Thoracic aorta (tissue), 2 donors: ENCODE measurements at places on chromosomes 5 and 9.

DNA sequence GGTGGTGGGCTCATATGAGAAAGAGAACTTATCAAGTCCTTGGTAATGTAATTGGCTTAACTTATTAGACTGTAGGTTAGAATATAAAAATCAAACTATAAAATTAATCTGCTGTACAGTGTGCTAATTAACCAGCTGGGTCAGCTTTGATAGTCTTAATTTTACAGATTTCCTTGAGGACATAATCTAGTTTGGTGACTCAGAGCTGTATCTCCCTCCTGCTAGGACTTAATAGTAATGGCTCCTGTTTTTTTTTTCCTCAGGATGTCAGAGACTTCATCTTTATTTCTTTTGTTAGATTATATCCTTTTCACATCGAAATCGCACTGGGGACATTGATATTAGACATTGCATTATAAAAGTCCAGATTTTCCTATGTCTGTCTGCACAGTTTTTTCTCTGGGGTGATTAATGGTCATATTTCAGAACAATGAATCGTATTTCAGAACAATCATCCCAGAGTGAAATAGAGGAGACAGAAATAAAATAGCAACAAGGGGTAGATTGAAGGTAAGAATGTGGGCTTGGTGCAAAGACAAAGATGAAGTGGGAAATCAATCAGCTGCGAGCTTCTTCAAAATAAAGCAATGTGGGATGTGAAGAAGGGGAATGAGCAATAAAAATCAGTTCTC is 346.4 kb upstream of the RIOK2 start:
- no peaks in the 10 kb centered on the region for H3K4me1 ChIP-seq
- no peaks in the 10 kb centered on the region for H3K36me3 ChIP-seq
- H3K4me3 ChIP-seq, result no peak overlapping the region
- DNase-seq, result no peak
- H3K27ac ChIP-seq, result no peak overlapping the region

DNA sequence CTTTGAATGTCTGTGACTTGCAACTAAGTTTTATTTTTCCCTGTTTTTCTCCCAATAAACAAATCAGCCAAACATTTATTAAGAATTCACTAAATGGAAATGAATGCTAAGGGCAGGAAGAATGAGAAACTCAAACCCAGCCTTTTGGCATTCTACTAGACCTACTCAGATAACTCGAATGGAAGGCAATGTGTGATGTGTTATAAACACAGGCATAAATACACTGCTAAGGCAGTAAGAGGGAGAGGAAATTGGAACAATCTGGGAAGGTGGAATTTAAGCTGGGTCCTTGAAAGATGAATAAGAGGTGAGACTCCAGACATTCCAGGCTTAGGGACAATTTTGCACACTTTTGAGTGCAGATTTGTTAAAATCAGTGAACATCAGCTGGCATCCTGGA is 34.7 kb downstream of the MARCHF3 start:
- H3K36me3 ChIP-seq, result no peaks in the 10 kb centered on the region
- no peak for DNase-seq
- H3K4me3 ChIP-seq, result no peak overlapping the region
- no peaks in the 10 kb centered on the region for H3K27me3 ChIP-seq
- no peaks in the 10 kb centered on the region for H3K4me1 ChIP-seq

DNA sequence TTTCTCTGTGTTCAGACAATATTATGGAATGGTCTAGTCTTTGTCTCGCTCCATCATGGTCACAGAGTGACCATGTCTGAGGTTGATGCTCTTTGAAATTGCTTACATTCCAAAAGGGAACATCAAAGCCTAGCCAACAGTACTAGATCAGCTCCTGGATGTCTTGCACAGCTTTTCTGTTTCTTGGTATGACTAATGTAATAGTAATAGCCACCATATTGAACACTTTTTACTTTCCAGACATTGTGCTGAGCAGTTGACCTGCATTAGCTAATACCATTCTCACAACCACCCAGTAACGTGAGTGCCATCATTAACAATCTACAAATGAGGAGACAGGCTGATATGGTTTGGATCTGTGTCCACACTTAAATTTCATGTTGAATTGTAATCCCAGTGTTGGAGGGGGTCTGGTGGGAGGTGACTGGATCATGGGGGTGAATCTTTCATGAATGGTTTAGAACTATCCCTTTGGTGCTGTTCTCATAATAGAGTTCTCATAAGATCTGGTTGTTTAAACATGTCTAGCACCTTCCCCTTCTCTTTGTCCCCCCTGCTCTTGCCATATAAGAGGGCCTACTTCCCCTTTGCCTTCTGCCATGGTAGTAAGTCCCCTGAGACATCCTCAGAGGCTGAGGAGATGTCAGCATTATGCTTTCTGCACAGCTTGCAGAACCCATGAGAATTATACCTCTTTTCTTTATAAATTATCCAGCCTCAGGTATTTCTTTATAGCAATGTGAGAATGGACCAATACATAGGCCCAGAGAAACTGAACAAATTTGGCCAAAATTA is 577.5 kb upstream of the CLINT1 start:
- DNase-seq, result no peak
- H3K4me1 ChIP-seq, result no peaks in the 10 kb centered on the region
- no peaks in the 10 kb centered on the region for H3K27me3 ChIP-seq
- no peaks in the 10 kb centered on the region for H3K36me3 ChIP-seq
- H3K27ac ChIP-seq, result no peak overlapping the region
- H3K4me3 ChIP-seq, result no peak overlapping the region

DNA sequence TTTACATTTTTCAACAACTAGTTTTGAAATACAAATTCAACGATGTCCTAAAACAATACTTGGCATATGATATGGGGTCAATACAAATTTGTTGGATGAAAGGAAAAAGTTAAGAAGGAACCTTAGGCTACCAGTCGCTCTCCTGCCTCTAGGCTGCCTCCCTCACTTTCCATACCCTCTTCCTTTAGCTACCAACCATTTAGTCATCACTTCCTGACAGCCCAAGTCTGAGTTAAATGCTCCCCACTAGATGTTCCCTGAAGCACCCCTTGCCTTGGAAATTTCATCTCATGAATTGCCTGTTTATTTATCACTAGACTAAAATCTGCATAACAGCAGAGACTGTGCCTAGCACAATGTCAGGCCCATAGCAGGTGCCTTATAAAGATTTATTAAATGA is 2.7 kb upstream of the LARS1 start:
- no peak overlapping the region for H3K4me3 ChIP-seq
- no peak for DNase-seq
- H3K27ac ChIP-seq, result no peak overlapping the region
- H3K36me3 ChIP-seq, result no peaks in the 10 kb centered on the region
- H3K4me1 ChIP-seq, result peaks cover 17% of the 10 kb centered on the region
- no peaks in the 10 kb centered on the region for H3K27me3 ChIP-seq

GRCh38 chr5:160685695-160686094 is 166.3 kb downstream of the ATP10B start:
- H3K27me3 ChIP-seq, result no peaks in the 10 kb centered on the region
- no peak overlapping the region for H3K4me3 ChIP-seq
- no peaks in the 10 kb centered on the region for H3K4me1 ChIP-seq
- H3K27ac ChIP-seq, result no peak overlapping the region
- H3K36me3 ChIP-seq, result no peaks in the 10 kb centered on the region

GRCh38 chr5:94025788-94026473 is 284.5 kb upstream of the POU5F2 start:
- no peak overlapping the region for H3K27ac ChIP-seq
- no peaks in the 10 kb centered on the region for H3K36me3 ChIP-seq
- no peaks in the 10 kb centered on the region for H3K4me1 ChIP-seq
- no peak overlapping the region for H3K4me3 ChIP-seq

GRCh38 chr9:130256644-130257043 is 8.9 kb upstream of the HMCN2 start:
- no peak overlapping the region for H3K4me3 ChIP-seq
- H3K27me3 ChIP-seq, result no peaks in the 10 kb centered on the region
- H3K27ac ChIP-seq, result no peak overlapping the region
- no peaks in the 10 kb centered on the region for H3K36me3 ChIP-seq

DNA sequence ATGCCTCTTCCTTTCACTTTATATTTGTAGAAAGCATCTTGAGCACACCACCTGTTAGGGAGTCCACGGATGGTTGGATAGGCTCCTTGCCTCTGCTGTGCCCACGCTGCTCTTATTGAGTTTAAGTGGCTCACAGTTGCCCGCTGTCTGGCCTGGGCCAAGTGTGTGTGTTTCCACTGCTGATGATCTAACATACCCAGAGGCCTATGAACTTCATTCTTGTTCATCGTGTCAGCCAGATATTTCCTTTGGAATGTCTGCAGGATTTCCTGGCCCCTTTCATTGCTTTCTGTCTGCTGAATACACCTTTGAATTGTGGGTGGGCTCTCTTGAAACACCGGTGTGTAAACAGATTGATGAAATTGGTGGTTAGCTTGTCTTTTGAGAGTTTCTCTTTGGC is 46.6 kb downstream of the MVB12B start:
- H3K27ac ChIP-seq, result no peak overlapping the region
- DNase-seq, result no peak
- H3K4me3 ChIP-seq, result no peak overlapping the region
- H3K4me1 ChIP-seq, result no peaks in the 10 kb centered on the region
- H3K27me3 ChIP-seq, result no peaks in the 10 kb centered on the region

DNA sequence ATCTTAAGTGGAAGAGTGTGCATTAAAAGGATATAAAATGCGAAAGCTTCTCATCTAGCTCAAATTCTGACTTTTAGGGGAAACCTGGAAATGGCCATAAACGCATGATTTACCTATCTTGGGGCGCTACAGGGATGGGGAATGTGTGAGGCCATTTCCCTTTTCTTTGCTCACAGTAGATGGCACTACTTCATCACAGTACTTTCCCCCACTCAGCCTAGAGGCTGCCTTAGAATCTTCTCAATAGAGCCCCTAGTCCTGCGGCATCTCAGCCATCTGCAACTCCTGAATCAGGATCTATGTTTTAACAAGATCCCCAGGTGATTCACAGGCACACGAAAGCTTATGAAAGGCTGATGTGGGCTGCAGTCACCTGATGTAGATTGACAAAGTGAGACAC is 110.8 kb downstream of the LHFPL2 start:
- no peak overlapping the region for H3K27ac ChIP-seq
- H3K27me3 ChIP-seq, result no peaks in the 10 kb centered on the region
- H3K4me3 ChIP-seq, result no peak overlapping the region
